Activated CD4-positive, alpha-beta T cell treated with anti-CD3 and anti-CD28 coated beads, Interleukin-2, amount 10 ng/mL, durations not matched to agents 7 days and 5 days (primary cell): ENCODE measurements at places on chromosomes 1 and 21. TPM values are rescaled to one million over a fixed set of nuclear protein-coding genes. Genes with fewer than 3 reads are reported as not detected.

DNA sequence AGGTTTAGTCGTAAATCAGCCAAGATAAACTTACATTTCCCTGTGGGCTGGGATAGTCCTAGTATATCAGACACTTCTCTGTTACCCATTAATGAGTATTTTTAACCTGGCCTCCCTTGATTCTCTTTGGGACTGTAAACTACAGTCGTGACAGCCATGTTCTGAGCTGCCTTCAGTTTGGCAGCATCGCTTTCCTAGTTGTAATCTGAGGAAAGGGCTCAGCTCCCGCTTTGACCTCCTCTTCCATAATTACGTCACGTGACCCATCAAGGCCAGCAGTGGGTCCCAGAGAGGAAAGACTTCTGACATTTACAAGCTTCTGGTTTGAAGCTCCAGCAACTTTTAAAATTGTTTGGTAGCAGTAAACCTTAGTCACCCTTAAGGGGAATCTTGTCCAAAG lies 34.6 kb upstream of the MTR start:
- no peak for DNase-seq
- H3K4me1 ChIP-seq: peaks cover 4% of the 10 kb centered on the region
- no peaks in the 10 kb centered on the region for H3K36me3 ChIP-seq
- H3K27me3 ChIP-seq: no peaks in the 10 kb centered on the region

GRCh38 chr1:84758968-84759491 lies 68.8 kb upstream of the SSX2IP start:
- DNase-seq: no peak
- peaks cover 9% of the 10 kb centered on the region for H3K4me1 ChIP-seq
- H3K27me3 ChIP-seq: peaks cover 13% of the 10 kb centered on the region
- no peaks in the 10 kb centered on the region for H3K36me3 ChIP-seq

DNA sequence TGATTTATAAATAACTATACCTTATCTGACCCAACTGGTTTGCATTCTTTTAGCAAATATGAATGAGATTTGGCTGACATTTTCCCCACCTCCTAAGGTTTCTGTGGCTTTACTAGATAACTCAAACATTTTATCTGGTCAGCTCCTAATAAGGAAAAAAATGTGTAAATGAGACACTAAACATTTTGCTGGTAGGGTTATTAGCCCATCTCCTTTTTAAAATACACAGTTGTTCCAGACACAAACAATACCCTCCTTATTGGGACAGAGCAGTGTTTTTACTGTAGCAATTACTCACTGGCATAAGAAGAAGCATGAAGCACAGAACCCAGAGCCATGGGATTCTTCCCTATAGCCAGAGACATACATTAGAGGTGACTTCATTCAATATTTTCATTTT lies 53.8 kb upstream of the NUF2 start:
- no peak overlapping the region for H3K4me3 ChIP-seq
- H3K27me3 ChIP-seq: no peaks in the 10 kb centered on the region
- no peak for DNase-seq

DNA sequence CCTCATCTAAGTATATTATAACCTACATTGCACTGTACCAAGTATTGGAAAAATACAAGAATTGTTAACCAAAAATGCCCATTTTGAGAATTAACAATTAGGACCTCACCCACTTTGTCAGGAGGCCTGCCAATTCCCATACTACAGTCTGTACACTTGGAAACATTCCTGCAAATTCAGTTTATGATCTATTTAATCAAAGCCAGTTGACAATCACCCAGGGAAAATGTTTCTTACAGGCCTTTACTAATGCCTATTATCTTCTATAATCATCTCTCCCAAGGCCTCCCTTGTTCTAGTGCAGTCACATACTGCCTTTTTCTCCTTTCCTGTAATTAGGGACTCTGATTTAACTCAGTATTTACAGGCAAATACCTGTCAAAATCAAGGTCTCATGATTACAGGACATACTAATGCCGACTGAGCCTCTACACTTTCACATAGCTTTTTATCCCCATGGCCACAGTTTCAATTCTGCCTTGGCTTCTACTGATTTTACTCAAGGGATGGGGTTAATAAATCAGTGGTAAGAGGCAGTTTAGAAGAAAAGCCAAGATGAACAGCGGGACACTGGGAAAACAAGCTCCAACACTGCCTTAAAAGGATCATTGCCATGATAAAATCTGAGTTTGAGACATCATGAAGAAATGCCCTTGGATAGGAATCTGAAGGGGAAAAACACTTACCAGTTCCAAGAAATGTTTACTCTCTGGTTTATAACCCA lies 338.7 kb downstream of the VAV3 start:
- peaks cover 7% of the 10 kb centered on the region for H3K4me1 ChIP-seq
- H3K27me3 ChIP-seq: no peaks in the 10 kb centered on the region
- DNase-seq: no peak
- no peaks in the 10 kb centered on the region for H3K36me3 ChIP-seq
- no peak overlapping the region for H3K4me3 ChIP-seq
- no peak overlapping the region for H3K27ac ChIP-seq

DNA sequence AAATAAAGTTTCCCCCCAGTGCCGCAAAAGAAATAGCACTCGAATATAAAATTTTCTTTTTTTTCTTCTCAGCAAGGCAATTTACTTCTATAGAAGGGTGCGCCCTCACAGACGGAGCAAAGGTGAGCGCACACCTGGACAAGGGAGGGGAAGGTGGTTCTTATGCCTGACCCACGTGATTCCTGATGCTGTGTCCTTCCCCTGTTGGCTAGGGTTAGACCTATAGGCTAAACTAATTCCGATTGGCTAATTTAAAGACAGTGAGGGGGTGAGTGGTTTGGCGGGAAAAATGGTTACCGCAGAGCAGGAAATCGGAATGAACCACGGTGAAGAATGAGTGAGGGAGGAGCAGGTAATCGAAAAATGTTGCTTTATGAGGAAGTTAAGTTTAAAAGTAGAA lies 607 bp upstream of the FAAH start:
- peaks cover 11% of the 10 kb centered on the region for H3K36me3 ChIP-seq
- peaks cover 9% of the 10 kb centered on the region for H3K4me1 ChIP-seq
- DNase-seq: no peak
- no peak overlapping the region for H3K4me3 ChIP-seq
- peaks cover 10% of the 10 kb centered on the region for H3K27me3 ChIP-seq
- no peak overlapping the region for H3K27ac ChIP-seq

- no peak overlapping the region for H3K4me3 ChIP-seq
- no peaks in the 10 kb centered on the region for H3K27me3 ChIP-seq
- H3K4me1 ChIP-seq: no peaks in the 10 kb centered on the region
- no peak for DNase-seq
Observed at GRCh38 chr1:82321794-82322193, 521.1 kb downstream of the ADGRL2 start.

- peaks cover 11% of the 10 kb centered on the region for H3K27me3 ChIP-seq
- no peak overlapping the region for H3K27ac ChIP-seq
- peaks cover 8% of the 10 kb centered on the region for H3K4me1 ChIP-seq
- H3K36me3 ChIP-seq: no peaks in the 10 kb centered on the region
- no peak overlapping the region for H3K4me3 ChIP-seq
Observed at GRCh38 chr1:159959451-159959850, 5.4 kb upstream of the SLAMF9 start.

DNA sequence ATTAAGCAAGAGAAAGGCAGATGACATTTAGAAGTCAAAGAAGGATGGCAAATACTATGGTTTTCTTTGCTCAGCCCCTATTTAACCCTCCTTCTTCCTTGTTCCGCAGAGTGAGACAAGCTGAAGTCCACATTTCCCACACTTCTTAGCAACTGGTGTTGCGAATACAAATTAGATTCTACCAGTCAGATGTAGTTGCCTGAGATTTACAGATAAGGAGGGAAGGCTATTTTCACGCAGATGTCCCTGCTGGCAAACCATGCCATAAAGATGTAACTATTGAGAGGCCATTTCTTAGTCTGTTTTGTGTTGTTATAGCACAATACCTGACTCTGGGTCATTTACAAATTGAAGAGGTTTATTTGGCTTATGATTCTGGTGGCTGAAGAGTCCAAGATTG lies 84.3 kb downstream of the ZC3H11B start:
- H3K27me3 ChIP-seq: no peaks in the 10 kb centered on the region
- no peak overlapping the region for H3K4me3 ChIP-seq

- peaks cover 23% of the 10 kb centered on the region for H3K27me3 ChIP-seq
- H3K36me3 ChIP-seq: no peaks in the 10 kb centered on the region
- DNase-seq: no peak
Observed at GRCh38 chr1:182662121-182662890, 22.1 kb downstream of the RGS8 start.

- no peak overlapping the region for H3K27ac ChIP-seq
- H3K27me3 ChIP-seq: no peaks in the 10 kb centered on the region
- no peak for DNase-seq
- H3K36me3 ChIP-seq: no peaks in the 10 kb centered on the region
Observed at GRCh38 chr1:94095744-94096469, 25.0 kb downstream of the ABCA4 start.

DNA sequence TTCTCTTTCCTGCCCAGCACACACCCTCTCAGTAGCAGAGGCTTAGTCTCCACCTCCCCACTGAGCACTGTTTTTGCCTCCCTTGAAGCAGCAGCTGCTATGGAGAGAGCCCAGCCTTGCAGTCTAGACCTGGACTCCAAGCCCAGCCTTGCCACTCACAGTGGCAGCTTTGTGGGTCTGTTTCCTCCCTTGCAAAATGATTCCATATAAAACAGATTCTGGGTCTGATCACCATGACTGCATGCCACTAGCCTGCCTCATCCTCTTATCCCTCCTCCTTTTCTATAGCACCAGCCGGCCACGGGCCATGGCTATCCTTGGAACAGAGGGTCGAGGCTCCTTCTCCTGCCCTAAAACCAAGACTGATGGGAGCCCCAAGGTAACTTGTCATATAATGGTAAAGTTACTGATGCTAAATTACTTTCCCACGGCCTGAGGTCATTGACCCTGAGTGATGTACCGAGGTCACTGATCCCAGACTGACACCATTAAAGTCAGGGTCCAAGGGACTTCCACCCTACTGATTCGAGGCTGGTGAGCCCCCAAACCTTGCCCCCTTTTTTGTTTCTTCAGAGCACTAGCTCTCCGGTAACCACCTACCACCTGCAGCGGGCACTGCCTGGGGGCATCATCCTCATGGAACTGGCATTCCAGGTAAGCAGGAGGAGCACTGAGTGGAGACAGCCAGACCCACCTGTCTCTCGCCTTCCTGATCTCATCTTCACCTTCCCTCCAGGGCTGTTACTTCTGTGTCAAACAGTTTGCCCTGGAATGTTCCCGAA lies 7.9 kb downstream of the HYI start:
- H3K4me1 ChIP-seq: no peaks in the 10 kb centered on the region
- no peak for DNase-seq

DNA sequence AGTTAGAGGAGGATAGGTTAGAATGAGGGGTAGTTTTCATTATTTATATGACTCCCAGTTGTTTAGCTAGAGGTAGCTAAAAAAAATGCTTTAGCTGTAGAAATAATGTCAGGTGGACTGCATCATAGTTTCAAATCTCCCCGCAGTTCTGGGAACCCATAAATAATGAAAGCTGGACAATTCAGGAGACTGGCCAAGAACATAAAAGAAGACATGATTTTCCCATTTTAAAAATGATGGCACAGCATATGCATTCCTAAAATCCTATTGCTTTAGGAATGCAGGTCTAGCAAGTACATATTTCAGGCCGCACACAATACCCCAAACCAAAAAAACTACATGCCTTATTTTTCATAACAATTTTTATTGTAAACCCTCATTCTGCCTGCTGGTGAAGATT lies 143.3 kb downstream of the CTH start:
- H3K4me1 ChIP-seq: no peaks in the 10 kb centered on the region
- no peak overlapping the region for H3K4me3 ChIP-seq
- DNase-seq: no peak

DNA sequence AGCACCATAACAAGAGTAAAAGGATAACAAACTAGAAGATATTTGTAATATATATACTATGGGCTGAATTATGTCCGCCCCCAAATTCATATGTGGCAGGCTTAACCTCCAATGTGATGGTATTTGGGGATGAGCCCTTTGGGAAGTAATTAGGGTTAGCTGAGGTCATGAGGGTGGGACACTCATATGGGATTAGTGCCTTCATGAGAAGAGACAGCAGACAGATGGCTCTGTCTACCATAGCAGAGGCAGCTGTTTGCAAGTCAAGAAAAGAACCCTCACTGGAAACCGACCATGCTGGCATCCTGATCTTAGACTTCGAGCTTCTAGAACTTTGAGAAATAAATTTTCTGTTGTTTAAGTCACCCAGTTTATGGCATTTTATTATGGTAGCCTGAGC lies 303.6 kb downstream of the LMO4 start:
- H3K27me3 ChIP-seq: no peaks in the 10 kb centered on the region
- no peak overlapping the region for H3K27ac ChIP-seq
- DNase-seq: no peak

GRCh38 chr1:33323663-33324477 lies 3.0 kb upstream of the A3GALT2 start:
- no peak overlapping the region for H3K27ac ChIP-seq
- no peak for DNase-seq
- no peaks in the 10 kb centered on the region for H3K4me1 ChIP-seq
- H3K36me3 ChIP-seq: peaks cover 27% of the 10 kb centered on the region

GRCh38 chr1:247913786-247914185 lies 6.3 kb upstream of the OR2T8 start:
- no peak overlapping the region for H3K4me3 ChIP-seq
- DNase-seq: no peak
- H3K36me3 ChIP-seq: no peaks in the 10 kb centered on the region
- no peaks in the 10 kb centered on the region for H3K27me3 ChIP-seq

- DNase-seq: no peak
- H3K36me3 ChIP-seq: peaks cover 10% of the 10 kb centered on the region
- H3K4me1 ChIP-seq: peaks cover 22% of the 10 kb centered on the region
- H3K4me3 ChIP-seq: no peak overlapping the region
- no peaks in the 10 kb centered on the region for H3K27me3 ChIP-seq
Observed at GRCh38 chr1:59072583-59072947, 224.3 kb upstream of the FGGY start.

GRCh38 chr1:222225316-222225691 lies 322.6 kb downstream of the HHIPL2 start:
- no peaks in the 10 kb centered on the region for H3K36me3 ChIP-seq
- no peak overlapping the region for H3K27ac ChIP-seq
- H3K4me3 ChIP-seq: no peak overlapping the region
- H3K4me1 ChIP-seq: no peaks in the 10 kb centered on the region
- DNase-seq: no peak

DNA sequence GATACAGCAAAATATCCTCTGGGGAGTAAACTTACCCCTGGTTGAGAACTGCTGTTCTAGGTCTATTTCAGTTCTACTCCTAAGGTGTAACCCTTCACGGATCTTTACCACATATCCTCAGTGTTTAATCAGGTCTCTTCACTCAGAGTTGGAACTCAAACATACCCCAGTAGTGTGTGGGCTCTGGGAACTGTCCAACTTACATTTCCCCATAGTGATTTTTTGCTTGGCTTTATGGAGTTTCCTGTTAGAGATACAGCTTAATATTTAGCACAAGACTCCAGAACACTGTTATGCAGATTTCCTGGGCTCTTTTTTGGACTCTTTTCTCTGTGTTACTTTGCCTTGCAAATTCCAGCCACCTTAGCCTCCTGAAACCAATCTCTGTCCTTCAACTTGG lies 26.7 kb upstream of the LIN9 start:
- H3K36me3 ChIP-seq: peaks cover 3% of the 10 kb centered on the region
- H3K27ac ChIP-seq: no peak overlapping the region
- H3K4me3 ChIP-seq: no peak overlapping the region
- H3K4me1 ChIP-seq: peaks cover 9% of the 10 kb centered on the region

SLC6A17 gene
- total RNA-seq: not detected

SLC30A2 gene
- not detected for total RNA-seq

DNALI1 gene
- total RNA-seq: 0.40 TPM

HCN3 gene
- total RNA-seq: 3.4 TPM

CD34 gene
- total RNA-seq: not detected

FGR gene
- not detected for total RNA-seq

SIPA1L2 gene
- total RNA-seq: 0.62 TPM

TTC39A gene
- total RNA-seq: not detected

HSD3B2 gene
- not detected for total RNA-seq
